ENCODE measurements at places on chromosomes 5 and 9.
A peak's percentile ranks its signal among the peaks of the same experiment; 100 is the strongest.

- DNase-seq, result no peak
Observed at GRCh38 chr9:89374176-89374575, 55.9 kb downstream of the SECISBP2 start.

- DNase-seq, result peak; percentile 45
Observed at GRCh38 chr5:10288592-10289219, 19.0 kb downstream of the CMBL start.

GRCh38 chr5:99004960-99005359, 76.2 kb upstream of the CHD1 start:
- peak; percentile 19 for DNase-seq

DNA sequence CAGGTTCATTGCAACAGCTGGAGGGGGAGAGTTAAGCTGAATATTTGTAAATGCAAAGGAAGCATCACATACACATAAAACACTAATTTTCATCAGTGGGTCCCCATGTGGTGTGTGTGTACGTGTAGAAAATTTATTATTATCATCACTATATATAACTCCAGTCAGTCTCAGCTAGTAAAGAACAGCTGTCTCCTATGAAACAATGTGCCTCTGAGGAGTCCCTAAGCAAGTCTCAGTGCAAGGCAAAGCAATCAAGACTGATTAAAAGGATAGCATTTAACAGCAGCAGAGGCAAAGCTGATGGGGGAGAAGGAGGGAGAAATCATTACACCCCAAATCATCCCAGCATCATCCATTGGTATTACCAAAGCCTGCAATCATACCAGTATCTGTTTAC, 104.2 kb upstream of the MARCHF11 start:
- no peak for DNase-seq

DNA sequence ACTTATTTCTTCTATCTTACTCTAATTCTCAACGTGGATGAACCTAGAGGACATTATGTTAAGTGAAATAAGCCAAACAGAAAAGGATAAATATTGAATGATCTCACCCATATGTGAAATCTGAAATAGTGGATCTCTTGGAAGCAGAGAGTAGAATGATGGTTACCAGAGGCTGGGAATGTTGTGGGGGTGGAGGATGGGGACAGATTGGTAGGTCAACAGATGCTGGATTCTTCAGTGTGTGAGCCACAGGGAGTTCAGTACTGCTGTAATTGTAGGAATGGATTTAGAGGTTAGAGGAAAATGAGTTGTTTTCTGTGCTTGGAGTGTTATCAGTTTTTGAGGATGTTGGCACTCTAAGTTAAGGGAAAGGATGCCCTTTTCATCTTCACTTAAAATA, 190.6 kb downstream of the FBXL7 start:
- DNase-seq, result no peak

- DNase-seq, result no peak
Observed at GRCh38 chr5:132895719-132896305, 22.3 kb downstream of the LEAP2 start.

GRCh38 chr5:108801776-108802175, 54.1 kb downstream of the FER start:
- DNase-seq, result peak; percentile 86

DNA sequence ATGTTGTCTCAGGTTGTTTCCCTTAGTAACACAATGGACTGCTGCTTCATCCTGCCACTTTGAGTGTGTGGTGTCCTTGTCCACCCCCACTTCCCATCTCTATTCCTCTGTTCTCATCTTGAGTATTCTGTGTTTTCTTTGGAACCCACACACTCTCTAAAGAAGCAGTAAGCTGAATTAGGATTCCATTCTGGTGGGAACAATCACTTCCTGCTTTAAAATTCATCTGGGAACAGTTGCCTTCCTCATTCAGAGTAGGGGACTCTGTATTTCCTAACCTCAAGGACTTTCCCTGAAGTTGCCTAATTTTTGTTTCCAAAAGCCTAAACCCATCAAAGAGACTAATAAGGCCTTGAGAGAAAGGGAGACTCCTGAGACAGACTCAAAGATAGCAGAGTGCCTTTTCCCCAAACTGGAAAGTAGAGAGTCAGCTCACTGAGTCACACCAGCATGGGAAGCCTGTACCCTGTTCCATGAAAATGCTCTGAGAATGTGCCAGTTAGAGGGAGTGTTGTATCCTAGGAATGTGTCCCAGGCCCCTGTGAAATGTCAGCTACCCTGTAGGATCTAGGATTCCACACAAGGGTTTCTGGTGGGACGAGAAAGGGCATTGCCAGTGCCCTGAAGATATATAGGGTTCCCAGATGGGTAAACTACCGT, 63.6 kb downstream of the CCDC192 start:
- DNase-seq, result no peak

DNA sequence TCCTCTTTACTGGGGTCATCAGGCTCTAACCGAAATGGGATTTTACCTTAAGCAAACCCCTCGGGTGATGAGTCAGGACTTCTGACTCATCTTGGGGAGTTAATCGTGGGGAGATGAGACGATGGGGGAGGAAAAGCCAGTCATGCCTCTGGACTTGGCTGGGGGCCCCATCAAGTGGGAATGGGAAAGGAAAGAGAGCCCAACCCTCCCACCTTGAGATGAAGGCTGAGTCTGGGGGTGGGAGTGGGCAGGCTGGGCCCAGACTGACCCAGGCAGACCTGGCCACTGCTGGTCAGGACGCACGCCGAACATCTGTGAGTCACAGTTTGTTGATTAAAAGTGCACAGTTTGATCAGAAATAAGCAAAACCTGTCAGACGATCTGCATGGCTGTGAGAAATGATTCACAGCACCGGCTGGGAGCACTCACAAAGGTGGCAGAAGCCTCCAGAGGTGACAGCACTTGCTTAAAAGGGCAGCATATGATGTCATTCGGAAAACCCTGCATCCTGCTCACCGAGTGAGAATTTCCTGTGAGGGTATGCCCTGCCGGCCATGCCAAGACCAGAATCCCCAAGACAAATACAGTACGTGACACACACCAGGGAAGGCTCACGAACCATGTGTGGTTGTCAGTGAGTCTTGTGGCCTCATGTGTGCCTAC, 50.0 kb upstream of the SLC25A51 start:
- peak; percentile 99 for DNase-seq

DNA sequence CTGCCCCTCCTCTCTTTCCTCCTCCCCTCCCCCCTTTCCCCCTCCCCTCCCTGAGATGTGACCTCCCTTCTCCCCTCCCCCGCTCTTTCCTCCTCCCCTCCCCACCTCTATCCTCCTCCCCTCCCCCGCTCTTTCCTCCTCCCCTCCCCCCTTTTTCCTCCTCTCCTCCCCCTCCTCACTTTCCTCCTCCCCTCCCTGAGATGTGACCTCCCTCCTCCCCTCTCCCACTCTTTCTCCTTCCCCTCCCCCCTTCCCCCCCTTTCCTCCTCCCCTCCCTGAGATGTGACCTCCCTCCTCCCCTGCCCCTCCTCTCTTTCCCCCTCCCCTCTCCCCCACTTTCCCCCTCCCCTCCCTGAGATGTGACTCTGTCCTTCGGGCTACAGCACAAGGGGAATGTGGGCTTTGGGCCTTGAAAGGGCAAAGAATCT, 169.8 kb downstream of the COL23A1 start:
- no peak for DNase-seq

DNA sequence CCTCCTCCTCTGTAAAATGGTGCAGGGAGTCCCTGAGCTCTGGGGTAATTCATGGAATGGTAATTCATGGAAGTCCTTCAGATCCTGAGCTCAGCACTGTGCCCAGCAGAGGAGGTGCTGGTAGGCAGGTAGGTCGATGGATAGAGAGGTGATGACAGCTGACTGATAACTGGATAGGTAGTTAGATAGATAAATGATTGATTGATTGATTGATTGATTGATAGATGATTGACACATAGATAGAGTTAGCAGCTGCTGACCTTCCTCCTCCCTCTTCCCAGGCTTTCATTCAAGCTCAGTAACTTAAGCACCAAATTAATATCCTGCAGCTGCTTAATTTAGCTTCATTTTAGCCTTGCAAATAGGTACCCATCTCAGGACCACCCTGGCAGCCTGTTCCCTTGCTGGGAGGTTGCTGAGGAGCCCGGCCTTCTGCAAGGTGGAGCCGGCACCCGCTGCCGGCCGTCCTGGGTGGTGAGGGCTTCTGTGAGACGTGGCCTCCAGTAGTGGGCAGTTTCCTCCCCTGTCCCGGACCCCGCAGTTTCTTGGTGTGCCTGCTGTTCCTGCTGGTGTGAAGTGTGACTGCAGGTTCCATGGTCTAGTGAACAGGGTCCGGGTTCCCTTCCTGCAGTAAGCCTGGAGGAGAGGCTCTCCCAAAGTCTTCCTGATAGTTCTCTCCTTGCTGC, 13.4 kb downstream of the OLFM1 start:
- DNase-seq, result no peak

DNA sequence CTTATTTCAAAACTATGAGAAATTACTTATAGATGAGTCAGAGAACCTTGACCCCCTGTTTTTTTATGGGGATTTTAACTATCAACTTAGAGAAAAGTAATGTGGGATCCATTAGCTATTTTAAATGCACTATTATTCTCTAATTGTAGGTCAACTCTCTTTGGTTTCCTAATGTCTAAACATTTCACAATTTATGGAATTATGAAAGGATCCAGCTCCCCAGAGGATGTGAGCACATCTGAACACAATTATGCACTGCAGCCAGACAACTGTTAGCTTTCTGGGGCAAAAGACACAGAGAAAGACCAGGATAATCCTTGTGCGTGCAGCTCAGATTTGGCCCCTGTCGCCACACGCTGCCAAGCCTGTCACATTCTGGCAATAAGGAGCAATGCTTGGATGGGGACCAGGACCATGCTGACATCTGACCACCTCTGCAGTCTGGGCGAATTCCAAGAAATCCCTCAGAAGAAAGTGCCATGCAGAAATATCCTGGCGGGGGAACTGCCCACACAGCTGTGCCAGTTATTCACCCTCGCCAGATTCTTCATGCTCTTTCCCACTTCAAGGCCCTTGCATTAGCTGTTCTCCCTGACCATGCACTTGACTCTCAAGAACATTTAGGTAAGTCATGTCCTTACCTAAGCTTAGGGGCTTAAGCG, 22.2 kb upstream of the CMBL start:
- no peak for DNase-seq

GRCh38 chr9:117860849-117861248, 156.6 kb downstream of the TLR4 start:
- no peak for DNase-seq

- no peak for DNase-seq
Observed at GRCh38 chr5:136203303-136203922, 10.5 kb upstream of the SMIM32 start.

GRCh38 chr9:125902214-125902613, 155.0 kb downstream of the PBX3 start:
- DNase-seq, result peak; percentile 67

GRCh38 chr5:14032918-14033317, 88.4 kb upstream of the DNAH5 start:
- peak; percentile 36 for DNase-seq

DNA sequence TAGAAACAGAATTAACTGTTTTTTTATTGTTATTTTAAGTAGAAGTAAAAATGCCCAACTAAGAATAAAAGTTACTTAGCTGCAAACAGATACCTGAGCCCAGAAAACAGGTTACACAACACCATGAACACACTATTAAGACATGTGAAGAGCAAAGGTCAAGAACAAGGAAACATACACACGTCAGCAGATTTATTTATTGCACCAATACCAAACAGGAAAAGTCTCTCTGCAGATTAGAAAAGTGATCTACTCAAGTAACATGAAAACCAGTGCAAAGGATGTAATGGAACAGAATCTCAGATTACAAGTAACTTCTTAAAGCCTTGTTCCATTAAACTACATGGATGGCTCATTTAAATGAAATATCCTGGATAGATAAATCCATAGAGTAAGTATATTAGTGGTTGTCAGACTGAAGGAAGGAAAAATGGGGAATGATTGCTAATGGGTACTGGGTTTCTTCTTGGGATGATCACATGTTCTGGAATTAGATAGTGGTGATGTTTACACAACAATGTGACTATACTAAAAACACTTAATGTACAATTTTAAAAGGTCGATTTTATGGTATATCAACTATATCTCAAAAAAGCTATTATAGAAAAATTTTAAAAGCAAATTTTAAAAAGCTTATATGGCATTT, 6.1 kb downstream of the SAR1B start:
- DNase-seq, result peak; percentile 28

DNA sequence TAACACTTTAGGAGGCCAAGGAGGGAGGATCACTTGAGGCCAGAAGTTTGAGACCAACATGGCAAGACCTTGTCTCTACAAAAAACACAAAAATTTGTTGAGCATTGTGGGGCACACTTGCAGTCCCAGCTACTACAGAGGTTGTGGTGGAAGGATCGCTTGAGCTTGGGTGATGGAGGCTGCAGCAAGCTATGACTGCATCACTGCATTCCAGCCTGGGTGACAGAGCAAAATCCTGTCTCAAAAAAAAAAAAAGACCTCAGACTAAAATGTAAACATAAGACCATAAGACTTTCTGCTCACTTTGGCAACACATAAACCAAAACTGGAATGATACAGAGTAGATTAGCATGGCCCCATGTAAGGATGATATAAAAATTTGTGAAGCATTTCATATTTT, 24.6 kb upstream of the NANS start:
- DNase-seq, result no peak

DNA sequence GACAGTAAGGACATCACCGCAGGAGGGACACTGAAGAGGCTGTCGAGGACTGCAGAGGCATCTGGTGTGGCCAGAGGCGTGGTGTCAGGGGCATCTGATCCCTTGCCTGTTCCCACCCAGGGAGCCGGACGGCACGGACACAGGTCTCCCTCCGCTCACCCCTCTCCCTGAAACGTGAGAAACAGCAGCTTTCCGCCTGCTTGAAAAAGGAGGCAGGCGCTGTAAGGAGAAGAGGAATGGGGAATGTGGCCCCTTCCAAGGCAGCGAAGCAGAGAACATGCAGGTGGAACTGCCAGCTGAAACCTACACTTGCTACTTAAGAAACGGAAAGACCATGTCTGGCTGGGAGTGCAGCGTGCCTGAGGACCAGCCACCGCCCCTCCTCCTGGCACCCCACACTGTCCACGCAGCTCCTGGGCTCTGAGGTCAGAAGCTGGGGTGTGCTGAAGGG, 176.2 kb downstream of the GAPVD1 start:
- no peak for DNase-seq

GRCh38 chr5:42604171-42604711, 152.4 kb upstream of the CCDC152 start:
- no peak for DNase-seq

- DNase-seq, result no peak
Observed at GRCh38 chr5:145858959-145859358, 13.9 kb downstream of the GRXCR2 start.

DNA sequence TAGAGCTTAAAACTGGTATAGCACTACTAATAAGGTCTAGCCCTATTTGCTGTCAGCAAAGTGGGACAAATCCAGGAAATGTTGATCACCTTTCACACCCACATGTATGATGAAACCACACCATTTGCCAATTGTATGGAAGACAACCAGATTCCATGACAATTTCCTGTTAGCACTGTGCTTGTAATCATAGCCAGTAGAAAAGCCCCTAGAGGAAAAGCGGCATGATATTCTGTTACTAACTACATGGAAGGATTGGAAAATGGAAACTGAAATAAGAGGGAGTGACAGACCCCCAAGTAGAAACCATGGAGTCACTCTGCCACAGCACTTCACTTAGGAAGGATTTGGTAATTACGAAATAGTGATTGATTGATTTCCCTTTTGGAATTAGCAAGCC, 923 bp downstream of the SPATA6L start:
- DNase-seq, result peak; percentile 40

- no peak for DNase-seq
Observed at GRCh38 chr5:165015547-165015946, 1510.1 kb downstream of the MAT2B start.

GRCh38 chr9:86443992-86444391, 89.8 kb upstream of the TUT7 start:
- DNase-seq, result no peak
